Activated CD4-positive, alpha-beta T cell treated with anti-CD3 and anti-CD28 coated beads for 1 hour (primary cell): ENCODE measurements at places on chromosomes 4 and X.

GRCh38 chr4:159065513-159066240 lies 37.2 kb upstream of the RAPGEF2 start:
- DNase-seq = no peak

GRCh38 chr4:61493041-61493440 lies 292.9 kb downstream of the ADGRL3 start:
- DNase-seq = no peak

DNA sequence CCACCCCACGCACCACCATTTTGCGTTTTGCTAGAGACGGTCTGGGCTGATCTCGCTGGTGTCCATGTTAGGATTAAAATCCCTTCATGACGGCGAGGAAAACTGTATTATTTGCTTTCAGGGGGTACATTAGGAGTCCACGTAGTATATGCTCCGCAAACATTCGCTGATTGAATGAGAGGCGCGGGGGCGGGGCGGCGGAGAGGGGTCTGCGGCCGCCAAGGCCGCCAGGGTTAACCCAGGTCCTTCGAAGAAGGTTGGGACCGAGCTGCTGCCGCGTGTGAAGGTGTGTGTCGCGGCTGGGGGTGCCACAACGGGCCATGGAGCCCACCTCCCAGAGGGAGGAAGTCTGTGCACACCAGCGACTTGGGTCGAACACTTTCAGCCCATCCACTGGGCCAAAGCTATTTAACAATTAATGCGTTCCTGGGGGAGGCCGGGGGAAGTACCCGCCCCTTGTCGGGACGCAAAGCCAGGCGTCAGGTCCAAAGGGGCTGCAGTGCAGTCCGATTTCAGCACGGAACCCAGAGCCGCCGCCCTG lies 6.4 kb upstream of the PITX2 start:
- DNase-seq = no peak

DNA sequence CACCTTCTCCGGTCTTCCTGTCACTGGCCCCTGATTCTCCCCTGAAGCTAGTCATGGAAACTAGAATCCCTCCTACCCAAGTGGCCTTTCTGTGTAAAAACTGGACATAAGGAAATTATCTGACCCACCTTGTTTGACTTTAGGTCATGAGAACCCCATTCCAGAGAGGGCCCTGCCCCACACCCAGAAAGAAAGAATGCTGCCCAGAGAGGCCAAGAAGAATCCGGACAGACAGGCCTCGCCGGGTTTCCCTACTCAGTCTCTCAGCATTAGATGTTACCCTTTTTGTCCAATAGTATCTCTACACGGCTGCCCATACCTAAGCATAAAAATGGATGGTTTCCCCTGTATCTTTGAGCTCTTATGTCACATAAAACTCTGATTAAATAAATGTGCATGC lies 83.3 kb upstream of the HELT start:
- DNase-seq = no peak

GRCh38 chrX:139192386-139192961 lies 338.1 kb upstream of the F9 start:
- DNase-seq = no peak

DNA sequence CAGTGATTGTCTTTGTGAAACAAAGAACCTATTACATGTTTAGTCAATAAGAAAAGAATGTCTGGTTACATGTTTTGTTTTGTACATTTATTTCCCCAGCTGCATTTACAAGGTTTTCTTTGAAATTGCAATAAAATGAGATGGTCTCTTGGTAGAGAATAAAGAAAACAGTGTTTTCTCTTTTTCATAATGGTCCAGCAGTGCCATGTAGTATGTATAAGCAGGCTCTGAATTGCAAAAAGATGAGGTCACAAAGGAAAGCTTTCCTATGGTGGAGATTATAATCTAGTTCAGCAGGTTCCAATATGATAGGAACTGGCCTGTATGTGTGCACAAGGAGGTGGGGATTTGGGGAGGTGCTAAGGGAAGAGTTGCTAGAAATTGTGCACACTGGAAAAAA lies 1417.3 kb downstream of the STIM2 start:
- DNase-seq = no peak

- no peak for DNase-seq
Observed at GRCh38 chr4:72942565-72942964, 127.0 kb downstream of the COX18 start.

- DNase-seq = no peak
Observed at GRCh38 chr4:155975511-155975910, 21.8 kb upstream of the CTSO start.

GRCh38 chrX:1138476-1139184 lies 73.8 kb downstream of the CRLF2 start:
- no peak for DNase-seq

DNA sequence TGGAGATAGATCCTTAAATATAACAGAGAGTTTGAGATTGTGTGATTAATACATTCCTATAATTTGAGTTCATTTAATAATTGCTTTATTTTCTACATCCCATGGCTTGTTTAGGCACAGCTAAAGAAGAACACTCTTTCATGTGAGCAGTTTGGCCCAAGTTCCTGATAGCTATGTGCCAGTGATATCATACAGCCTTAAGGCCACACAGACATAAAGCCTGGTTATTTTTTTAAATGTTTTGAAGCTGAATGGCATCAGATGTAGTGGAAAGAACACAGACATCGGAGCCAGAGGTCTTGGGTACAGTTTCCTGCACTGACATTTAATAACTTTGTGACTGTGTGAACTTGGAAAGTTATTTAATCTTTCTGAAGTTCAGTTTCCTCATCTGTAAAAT lies 7.0 kb upstream of the NDNF start:
- DNase-seq = no peak

GRCh38 chr4:71941001-71941400 lies 90.8 kb upstream of the NPFFR2 start:
- no peak for DNase-seq

DNA sequence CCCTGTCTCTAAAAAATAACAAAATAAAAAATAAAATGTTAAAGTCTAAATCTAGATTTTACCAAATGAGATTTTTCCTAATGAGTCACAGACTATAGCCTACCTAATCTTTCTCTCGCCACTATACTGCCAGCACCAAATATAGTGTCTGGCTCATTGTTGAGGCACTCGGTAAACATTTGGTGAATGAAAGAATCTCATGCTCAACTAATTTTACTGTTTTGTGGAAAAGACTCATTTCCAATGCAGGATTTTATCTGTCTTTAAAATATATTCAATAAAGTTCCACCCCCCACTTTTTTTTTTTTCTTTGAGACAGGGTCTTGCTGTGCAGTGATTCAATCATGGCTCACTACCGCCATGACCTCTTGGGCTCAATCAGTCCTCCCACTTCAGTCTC lies 71.5 kb downstream of the PLS3 start:
- DNase-seq = no peak

DNA sequence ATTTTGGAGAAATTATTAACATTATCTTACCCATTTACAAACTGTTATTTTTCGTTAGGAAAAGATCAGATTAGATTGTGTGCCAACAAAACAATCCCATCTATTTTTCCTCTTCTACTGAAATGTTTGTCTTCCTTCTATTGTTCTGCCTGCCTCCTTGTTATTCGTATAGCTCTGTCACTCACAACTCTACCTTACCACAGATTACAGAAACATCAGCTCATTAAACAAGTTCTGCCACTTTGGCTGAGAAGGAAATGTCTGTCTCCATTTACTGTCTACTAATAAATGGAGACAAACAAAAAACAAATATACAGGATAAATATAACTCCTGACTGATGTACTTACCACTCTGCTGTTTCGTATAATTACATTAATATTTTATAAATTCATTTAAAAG lies 211.4 kb downstream of the ENOX2 start:
- DNase-seq = no peak

GRCh38 chrX:12052109-12052508 lies 86.2 kb upstream of the FRMPD4 start:
- DNase-seq = no peak

DNA sequence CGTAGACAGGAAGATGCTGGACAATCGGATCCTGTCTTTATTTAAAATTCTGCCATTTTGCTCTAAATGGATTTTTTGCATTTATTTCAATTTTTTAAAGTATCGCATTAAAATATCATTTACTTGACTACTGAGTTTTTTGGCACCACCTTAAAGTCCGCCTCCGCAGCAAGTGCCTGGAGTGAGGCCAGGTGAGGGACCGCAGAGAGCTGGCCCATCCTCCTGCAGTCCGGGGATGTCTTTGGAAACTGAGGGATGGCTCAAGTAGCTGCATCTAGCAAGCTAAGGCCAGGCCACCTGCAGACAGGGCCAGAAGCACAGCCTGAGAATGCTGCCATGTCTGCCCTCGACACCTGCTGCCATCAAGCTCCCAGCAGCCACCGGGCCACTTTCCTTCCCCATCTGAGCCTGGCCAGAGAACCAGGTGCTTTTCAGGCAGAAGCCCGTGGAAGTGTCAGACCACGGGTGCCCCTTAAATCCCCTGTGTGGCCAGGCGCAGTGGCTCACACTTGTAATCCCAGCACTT lies 69.6 kb downstream of the ABLIM2 start:
- DNase-seq = no peak

DNA sequence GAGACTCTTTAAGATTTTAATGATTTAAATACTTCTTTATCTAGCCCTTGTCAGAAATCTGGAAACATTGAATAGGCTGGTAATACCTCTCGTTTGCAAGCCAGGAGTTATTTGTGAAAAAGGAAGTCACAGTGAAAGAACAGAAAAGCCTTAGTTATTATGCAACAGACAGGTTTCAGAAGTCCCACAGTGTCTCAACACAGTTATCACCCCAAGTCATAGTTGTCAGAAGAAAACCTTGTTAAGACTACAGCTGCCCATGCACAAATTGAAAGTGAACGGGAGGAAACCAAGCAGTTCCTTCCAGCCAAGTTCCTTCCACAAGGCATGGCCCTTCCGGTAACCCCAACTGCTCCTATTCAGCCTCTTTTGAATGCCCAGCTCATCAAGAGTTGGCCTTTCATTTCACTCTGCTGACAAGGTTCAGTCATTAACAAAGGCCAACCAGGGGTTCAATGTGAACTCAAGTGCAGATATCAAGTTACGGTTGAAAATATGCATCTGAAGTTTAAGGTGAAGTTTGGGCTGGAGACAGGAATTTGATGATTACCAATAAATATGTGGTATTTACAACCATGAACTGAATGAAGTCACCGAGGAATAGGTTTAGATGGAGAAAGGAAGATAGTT lies 15.6 kb downstream of the ALPK1 start:
- DNase-seq = no peak
